Activated CD4-positive, alpha-beta T cell treated with anti-CD3 and anti-CD28 coated beads for 24 hours (primary cell): ENCODE measurements at places on chromosomes 16 and 17.

- no peak for DNase-seq
Observed at GRCh38 chr16:57897053-57897784, 73.7 kb downstream of the CNGB1 start.

DNA sequence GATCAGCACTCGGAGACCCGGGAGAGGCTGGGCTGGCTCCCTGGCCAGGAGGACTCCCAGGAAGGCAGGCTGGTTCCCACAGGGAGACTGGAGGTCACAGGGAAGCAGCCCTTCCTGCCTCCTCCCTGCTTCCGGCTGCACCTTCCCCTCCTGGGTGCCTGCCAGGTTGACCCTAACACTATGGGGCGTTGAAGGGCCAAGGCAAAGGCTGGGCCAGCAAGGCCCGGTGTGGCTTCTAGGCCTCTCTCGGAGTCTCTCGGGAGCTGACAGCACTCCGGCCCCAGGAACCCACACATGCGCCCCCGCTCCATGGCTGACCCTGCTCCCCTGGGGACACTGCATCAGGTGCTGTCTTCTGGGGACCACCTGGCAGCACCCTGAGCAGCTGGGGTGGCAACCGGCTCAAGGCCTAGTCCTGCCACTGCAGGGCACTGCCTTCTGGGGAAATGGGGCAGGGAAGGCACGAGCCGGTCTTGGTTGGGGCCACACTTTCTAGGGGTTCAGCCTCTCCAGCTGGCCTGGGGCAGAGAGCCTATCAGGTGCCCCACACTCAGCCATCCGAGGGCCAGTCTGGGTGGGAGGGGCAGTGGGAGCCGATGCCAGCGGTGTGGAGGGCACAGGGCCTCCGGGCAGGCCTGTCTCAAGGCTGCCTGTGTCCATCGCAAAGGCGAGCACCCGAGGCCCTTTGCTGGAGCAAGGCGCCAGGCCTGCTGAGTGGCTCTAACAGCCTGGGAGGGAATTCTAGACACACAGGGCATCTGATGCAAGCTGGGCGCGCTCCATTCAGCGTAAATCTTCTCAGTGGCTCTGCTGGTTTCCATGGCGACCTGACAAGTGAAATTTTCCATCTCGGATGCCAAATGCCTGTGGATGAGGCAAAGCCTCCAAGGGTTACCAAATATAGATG is 5.6 kb upstream of the MTSS2 start:
- DNase-seq: no peak

- no peak for DNase-seq
Observed at GRCh38 chr17:37789021-37789565, 44.2 kb upstream of the HNF1B start.

GRCh38 chr16:56607109-56607618 is 1.2 kb upstream of the MT2A start:
- DNase-seq: no peak

GRCh38 chr17:34423978-34424813 is 61.2 kb upstream of the CCL1 start:
- no peak for DNase-seq

DNA sequence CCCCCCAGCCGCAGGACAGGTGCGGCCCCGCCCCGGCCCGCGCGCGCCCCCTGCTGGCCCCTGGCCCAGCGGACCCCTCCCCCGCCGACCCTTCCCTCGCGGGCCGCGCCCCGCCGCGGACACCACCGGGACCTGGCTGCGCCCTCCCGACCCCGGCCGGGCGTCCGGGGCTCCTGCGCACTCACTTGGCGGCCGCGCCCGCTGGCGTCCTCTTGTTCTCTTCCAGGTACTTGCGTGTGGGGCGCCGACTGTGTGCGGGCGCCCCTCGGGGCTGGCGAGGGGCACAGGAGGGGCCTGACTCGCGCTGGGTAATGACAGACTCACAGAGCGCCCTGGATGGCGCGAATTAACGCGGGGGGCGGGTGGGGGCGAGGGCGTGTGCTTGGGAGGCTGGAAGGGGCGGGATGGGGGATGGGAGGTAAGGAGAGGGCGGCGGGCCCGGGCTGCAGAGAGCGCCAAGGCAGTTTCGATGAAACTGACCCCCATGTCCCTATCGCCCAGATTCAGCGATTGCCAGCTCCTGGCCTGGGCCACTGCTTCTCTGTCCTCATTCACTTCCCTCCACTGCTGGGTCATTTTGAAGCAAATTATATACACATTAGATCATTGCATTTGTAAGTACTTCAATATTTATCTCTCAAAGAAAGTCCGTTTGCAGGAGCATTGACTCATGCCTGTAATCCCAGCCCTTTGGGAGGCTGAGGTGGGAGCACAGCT is 445 bp upstream of the DBNDD1 start:
- DNase-seq: peak; percentile 37

DNA sequence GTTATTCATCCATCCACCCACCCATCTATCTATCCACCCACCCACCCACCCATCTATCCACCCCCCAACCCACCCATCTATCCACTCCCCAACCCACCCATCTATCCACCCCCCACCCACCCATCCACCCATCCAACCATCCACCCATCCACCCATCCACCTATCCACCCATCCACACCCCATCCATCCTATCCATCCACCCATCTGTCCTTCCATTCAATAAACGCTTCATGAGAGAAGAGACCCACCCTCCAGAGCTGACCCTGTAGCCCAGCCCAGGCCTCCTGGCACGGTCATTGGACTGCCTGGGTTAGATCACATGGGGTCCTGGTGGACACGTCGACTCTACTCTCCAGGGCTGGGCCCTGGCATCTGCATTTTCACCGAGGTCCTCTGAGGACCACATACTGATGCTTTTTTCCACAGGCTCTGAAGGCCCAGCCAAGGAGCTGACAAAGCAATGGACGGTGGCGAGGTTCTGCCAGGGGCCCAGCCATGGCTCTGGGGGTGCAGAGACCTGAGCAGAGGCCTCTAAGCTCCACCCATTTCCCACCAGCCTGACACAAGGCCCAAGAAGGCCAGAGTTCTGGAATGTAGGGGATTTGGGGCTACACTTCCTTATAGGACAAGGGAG is 41.3 kb upstream of the SLC38A10 start:
- no peak for DNase-seq

DNA sequence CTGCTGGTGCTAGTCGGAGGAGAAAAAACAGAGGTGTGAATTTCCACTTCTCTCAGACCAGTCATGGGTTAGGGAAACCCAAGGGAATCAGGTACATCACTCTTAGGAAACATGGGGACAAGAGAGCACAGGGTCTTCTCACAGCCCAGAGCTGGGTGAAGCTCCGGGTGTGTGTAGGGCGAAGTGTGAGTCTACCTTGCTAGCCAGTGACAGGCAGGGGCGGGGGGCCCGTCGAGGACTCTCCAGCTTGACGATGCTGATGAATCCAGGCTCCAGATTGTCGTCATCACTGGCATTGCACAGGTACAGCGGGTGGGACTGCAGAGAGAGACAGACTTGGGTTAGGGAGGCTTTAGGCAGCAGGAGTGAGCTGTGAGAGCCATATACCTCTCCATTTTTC is 18.7 kb upstream of the SUPT4H1 start:
- DNase-seq: no peak
